NCI-H446 (cell line): ENCODE measurements at places on chromosomes 16 and 17.

DNA sequence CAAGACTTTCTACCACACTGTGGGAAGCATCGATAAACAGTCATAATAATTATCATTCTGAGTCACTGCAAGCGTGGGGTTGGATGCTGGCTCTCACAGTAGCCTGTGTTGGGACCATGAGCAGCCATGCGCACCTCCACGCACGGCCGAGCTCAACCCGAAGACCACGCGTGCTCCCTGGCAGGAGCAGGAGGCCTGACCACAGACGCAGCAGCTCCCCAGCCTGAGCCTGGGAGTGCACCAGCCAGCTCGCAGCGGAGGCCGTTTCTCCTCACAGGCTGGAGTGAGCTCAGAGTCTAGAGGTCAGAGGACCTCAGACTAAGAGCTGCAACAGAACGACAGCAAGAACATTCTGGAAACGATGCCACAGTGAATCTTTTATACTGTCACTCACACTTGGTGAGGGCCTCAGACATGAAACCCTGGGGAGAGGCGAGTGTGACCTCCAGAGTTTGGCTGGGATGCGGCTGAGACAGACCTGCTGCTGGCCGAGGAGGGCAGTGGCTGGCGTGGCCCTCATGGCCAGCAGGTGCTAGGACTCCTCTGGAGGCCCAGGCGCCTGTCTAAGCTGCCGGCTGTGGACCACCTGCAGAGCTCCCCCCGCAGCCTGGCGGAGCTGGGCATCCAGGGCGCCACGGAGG, 6.0 kb downstream of the NDUFAF8 start:
- no peak for DNase-seq

DNA sequence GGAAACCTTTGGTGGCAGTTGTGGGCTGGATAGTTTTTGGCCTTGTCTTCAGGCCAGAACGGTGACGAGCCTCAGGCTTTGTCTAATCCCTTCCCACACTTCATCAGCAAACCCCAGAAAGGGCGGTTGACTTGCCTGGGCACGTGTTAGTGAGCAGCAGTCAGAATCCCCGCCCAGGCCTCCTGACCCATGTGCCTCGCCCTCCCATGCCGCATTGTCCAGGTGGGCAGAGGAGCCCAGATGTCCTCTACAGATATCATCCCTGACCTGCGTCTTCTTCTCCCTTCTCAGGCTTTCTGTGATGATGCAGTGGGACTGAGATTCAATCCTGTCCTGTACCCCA, 82.5 kb downstream of the OR1D5 start:
- no peak for DNase-seq

GRCh38 chr17:74928786-74929185, 4.7 kb downstream of the OTOP2 start:
- DNase-seq, result no peak

GRCh38 chr17:70134042-70134441, 35.3 kb upstream of the KCNJ2 start:
- DNase-seq, result no peak

GRCh38 chr17:39626171-39627046, at the start of gene PPP1R1B:
Gene PPP1R1B, plus strand, starts transcription at chr17:39626952. Its CDS starts 441 bp downstream, at chr17:39627393.
- no peak for DNase-seq
